ENCODE measurements at places on chromosomes 3 and 15. TPM values are rescaled to one million over a fixed set of nuclear protein-coding genes. Genes with fewer than 3 reads are reported as not detected.

Gene SHC4
- total RNA-seq: 0.78 TPM

Gene DOCK3
- total RNA-seq: 0.03 TPM

Gene PGBD4
- 0.88 TPM for total RNA-seq

Gene CYP11A1
- not detected for total RNA-seq

Gene TEX55
- total RNA-seq: not detected

Gene UBL7
- 55.1 TPM for total RNA-seq

Gene BUB1B
- total RNA-seq: 45.9 TPM

Gene KPNA4
- 55.5 TPM for total RNA-seq

Measured in foreskin keratinocyte (primary cell).